ENCODE measurements at places on chromosomes 5 and 9.

- no peak for DNase-seq
Observed at GRCh38 chr5:174311121-174311520, 265.6 kb downstream of the NSG2 start.

GRCh38 chr9:94870793-94871558 is 144.5 kb downstream of the AOPEP start:
- DNase-seq, result no peak

- DNase-seq, result no peak
Observed at GRCh38 chr5:158947846-158948245, 151.9 kb downstream of the EBF1 start.

DNA sequence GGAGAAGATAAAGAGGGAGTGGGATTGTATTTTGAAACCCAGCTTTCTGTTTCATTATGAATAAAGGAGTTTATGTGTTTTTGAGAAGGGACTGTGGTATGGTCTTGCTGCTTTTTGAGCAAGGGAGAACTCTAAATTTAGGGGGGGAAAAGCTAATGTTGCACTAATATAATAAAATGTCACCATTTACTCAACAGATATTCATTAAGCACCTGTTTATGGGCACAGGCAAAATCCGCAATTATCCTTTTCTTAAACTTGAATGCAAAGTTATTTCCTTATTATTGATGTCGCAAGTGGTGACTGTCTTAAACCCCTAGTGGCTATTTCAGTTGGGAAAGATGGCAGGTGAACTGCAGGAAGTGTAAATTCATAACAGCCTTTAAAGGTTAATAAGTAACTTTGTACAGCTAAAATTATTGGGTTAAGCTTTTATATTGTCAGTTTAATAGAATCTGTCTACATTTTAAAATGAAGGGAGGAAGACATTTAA is 1.5 kb downstream of the CDC42SE2 start:
- no peak for DNase-seq

GRCh38 chr5:128426090-128426534 is 111.9 kb downstream of the FBN2 start:
- no peak for DNase-seq

GRCh38 chr5:88290801-88291200 is 22.2 kb upstream of the TMEM161B start:
- DNase-seq, result no peak

GRCh38 chr9:134617246-134617645 is 24.4 kb upstream of the COL5A1 start:
- DNase-seq, result no peak

DNA sequence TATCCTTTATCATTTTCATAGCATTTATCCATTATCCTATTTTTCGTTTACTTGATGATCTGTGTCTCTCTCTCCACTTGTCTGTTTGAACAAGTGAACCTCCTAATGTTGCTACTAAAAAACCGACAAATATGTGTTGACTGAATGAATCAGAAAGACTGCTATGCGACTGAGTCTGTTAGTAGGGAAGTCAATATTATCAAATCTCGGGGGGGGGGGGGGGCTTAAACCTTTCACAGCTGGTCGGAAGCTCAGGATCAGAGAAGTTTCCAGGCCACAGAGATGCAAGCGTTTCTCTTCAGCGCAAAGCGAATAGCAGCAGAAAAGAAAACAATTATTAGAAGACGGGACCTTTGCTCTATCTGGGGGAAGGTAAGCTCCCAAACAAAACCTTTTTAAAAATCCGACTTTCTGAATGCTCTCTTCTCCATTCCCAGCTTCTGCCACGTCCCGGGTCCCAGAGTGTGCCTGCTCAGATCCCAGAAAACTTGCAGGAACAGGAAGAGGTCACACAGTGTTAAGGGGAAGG is 412 bp downstream of the RIOK2 start:
- DNase-seq, result no peak

GRCh38 chr5:111013011-111013410 is 58.5 kb upstream of the TSLP start:
- DNase-seq, result no peak
